Tibial artery (tissue), 4 donors: ENCODE measurements at places on chromosomes 12 and 14.
A peak's percentile ranks its signal among the peaks of the same experiment; 100 is the strongest.

DNA sequence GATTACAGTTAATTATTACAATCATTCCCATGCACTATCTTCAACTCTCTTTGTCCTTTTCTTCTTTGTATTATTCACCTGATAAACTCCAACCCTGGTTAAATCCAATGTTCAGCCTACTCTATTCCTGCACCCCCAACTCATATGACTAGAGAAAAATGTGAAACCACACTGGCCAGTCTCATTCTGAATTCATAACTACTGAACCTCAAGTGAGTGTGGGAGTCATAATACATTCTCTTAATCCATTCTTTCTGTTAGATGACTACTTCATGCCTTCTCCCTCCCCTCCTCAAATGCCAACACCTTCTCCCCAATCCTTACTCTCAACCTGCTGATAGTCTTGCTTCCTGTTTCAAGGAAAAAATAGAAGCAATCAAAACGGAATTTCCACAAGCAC, 22.3 kb upstream of the ITPR2 start:
- no peak overlapping the region for H3K27ac ChIP-seq
- H3K36me3 ChIP-seq = no peaks in the 10 kb centered on the region
- H3K27me3 ChIP-seq = no peaks in the 10 kb centered on the region

DNA sequence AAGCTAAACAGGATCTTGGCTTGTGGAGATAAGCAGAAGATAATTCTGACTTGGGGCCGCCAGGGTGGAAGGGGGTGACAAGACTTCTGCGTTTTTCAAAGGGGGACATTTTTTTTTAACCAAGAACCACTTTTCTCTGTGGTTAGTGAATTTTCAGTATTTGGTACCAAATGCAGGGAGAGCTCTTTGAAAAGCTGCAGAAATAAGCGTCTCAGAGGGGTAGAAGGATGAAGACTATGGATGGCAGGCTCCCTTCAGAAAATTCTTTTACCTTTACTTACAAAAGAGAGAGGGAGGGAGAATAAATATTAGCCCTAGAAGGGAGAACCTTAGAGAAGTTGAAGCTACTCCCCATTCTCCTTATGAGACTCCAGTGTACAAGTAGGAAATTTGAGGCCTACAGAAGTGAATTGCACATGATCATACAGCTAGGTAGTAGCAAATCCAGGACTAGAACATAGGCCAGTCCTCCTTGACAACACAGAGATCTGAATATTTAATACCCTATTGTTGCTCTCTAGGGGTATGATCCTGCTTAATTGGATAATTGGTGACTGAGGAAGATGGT, 840 bp downstream of the MRPL52 start:
- no peak for DNase-seq
- H3K4me3 ChIP-seq = peak overlapping the region; percentile 90
- peaks cover 12% of the 10 kb centered on the region for H3K36me3 ChIP-seq
- peak overlapping the region; percentile 81 for H3K27ac ChIP-seq
- H3K4me1 ChIP-seq = no peaks in the 10 kb centered on the region

- no peaks in the 10 kb centered on the region for H3K36me3 ChIP-seq
- no peak overlapping the region for H3K4me3 ChIP-seq
- no peak for DNase-seq
- peaks cover 28% of the 10 kb centered on the region for H3K27me3 ChIP-seq
These were observed 382.2 kb downstream of the MED13L start for GRCh38 chr12:115895247-115895646.

- H3K4me1 ChIP-seq = peaks cover 14% of the 10 kb centered on the region
These were observed 32.1 kb downstream of the BAZ1A start for GRCh38 chr14:34843011-34843554.

DNA sequence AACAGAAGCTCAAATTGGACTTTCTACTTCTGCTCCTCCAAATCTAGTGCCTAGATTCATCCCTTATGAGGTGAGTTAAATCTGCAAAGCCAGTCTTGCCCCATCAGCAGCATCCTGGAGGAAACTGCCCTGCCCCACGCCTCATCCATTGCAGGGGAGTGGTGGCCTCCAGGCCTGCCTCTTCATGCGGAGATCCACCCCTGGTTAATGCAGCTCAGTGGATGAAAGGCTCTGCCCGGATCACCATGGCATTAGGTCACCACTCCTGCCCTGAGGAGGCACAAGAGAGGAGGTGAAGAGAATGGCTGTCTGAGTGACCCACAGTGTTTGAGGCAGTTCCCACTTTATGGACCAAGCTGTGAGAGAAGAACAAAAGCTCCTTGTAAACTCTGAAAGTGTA, 218.1 kb downstream of the C12orf75 start:
- no peaks in the 10 kb centered on the region for H3K36me3 ChIP-seq
- no peak overlapping the region for H3K4me3 ChIP-seq
- H3K27me3 ChIP-seq = no peaks in the 10 kb centered on the region
- no peak overlapping the region for H3K27ac ChIP-seq
- DNase-seq = no peak
- no peaks in the 10 kb centered on the region for H3K4me1 ChIP-seq

- H3K27ac ChIP-seq = no peak overlapping the region
- no peaks in the 10 kb centered on the region for H3K4me1 ChIP-seq
- DNase-seq = no peak
- no peaks in the 10 kb centered on the region for H3K36me3 ChIP-seq
- no peaks in the 10 kb centered on the region for H3K27me3 ChIP-seq
These were observed 68.0 kb downstream of the AVPR1A start for GRCh38 chr12:63083046-63083445.

GRCh38 chr14:84646786-84647500, 883.0 kb upstream of the FLRT2 start:
- H3K36me3 ChIP-seq = no peaks in the 10 kb centered on the region
- no peak overlapping the region for H3K4me3 ChIP-seq
- H3K27ac ChIP-seq = no peak overlapping the region
- H3K27me3 ChIP-seq = no peaks in the 10 kb centered on the region
- DNase-seq = no peak

DNA sequence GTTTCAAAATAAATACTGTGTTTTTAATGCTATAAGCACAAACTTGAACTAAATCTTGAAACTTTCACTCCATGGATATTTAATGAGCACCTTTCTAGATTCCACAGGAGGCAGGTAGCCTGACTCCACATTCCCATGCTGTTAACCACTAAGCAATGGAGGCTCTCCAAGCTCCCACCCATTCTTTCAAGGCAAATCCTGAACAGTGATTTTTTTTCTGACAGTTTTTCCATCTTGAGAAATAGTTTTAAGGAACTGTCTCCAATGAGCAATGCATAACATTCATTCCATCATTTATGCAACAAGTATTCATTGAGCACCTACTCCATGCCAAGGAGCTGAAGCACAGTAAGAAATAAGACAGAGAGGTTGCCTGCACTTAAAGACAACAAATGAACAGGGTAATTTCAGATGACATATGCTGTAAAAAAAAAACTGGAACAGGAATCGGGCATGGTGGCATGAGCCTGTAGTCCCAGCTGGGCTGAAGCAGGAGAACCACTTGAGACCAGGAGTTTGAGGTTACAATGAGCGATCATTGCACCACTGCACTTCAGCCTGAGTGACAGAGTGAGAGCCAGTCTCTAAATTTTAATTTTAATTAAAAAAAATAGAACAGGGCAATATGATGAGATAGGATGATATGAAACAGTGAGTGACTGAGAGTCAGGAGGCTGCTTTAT, 102.3 kb upstream of the CPSF6 start:
- no peaks in the 10 kb centered on the region for H3K27me3 ChIP-seq
- H3K4me3 ChIP-seq = no peak overlapping the region
- H3K27ac ChIP-seq = no peak overlapping the region
- H3K36me3 ChIP-seq = no peaks in the 10 kb centered on the region
- no peak for DNase-seq

DNA sequence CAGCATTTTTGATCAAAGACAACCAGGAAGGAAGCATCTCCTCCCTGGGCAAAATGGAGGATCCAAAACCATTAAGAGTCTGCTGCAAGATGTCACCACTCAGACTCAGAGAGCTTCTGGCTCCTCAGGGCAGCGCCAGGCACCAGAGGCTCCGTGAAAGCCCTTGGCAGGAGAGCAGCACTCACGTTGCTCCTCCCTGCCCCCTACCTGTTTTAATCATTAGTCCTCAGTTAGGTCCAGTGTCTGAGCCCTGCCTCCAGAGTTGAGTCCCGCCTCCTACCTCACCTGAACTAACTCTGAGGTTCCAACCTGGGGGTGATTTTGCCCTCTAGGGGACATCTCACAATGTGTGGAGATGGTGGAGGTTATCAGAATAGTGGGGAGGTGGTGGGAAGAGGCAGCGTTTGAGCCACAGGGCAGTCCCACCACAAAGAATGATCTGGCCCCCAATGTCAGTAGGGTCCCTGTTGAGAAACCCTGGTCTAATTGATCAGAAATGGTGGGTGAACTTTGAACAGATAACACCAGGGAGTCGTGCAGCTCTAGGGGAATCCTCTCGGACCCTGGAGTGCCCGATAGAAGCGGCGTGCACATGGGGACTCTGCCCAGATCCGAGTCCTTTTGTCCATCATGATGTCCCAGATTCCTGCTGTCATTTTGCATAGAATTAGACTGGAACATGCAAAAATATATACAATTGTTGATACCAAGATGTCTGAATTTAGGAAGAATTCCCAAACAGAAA, 156.7 kb upstream of the DIO3 start:
- no peaks in the 10 kb centered on the region for H3K27me3 ChIP-seq
- no peaks in the 10 kb centered on the region for H3K36me3 ChIP-seq
- no peak for DNase-seq
- no peak overlapping the region for H3K27ac ChIP-seq
- H3K4me1 ChIP-seq = no peaks in the 10 kb centered on the region

GRCh38 chr14:78829274-78829673, 659.1 kb downstream of the NRXN3 start:
- DNase-seq = no peak
- H3K27me3 ChIP-seq = no peaks in the 10 kb centered on the region
- no peaks in the 10 kb centered on the region for H3K4me1 ChIP-seq
- H3K27ac ChIP-seq = no peak overlapping the region
- no peaks in the 10 kb centered on the region for H3K36me3 ChIP-seq

GRCh38 chr12:2930865-2931264, 28.3 kb upstream of the TEAD4 start:
- H3K4me1 ChIP-seq = no peaks in the 10 kb centered on the region
- no peak overlapping the region for H3K27ac ChIP-seq
- H3K27me3 ChIP-seq = no peaks in the 10 kb centered on the region
- H3K36me3 ChIP-seq = peaks cover 93% of the 10 kb centered on the region
- peak; percentile 21 for DNase-seq
- no peak overlapping the region for H3K4me3 ChIP-seq

GRCh38 chr12:53466640-53467039, 14.7 kb downstream of the PCBP2 start:
- no peak overlapping the region for H3K4me3 ChIP-seq
- no peak overlapping the region for H3K27ac ChIP-seq
- DNase-seq = no peak
- no peaks in the 10 kb centered on the region for H3K27me3 ChIP-seq
- no peaks in the 10 kb centered on the region for H3K4me1 ChIP-seq

DNA sequence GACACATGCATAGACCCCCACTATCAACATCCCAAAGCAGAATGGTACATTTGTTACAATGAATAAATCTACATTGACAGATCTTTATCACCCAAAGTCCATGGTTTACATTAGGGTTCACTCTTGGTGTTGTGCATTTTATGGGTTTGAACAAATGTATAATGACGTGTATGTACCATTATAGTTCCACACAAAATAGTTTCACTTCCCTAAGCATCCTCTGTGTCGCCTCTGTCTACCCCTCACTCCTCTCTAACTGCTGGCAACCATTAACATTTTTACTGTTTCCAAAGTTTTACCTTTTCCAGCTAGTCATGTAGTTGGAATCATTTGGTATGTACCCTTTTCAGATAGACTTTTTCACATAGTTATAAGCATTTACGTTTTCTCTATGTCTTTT, 69.5 kb upstream of the LMO3 start:
- H3K27ac ChIP-seq = no peak overlapping the region
- no peak overlapping the region for H3K4me3 ChIP-seq
- no peaks in the 10 kb centered on the region for H3K4me1 ChIP-seq
- no peaks in the 10 kb centered on the region for H3K27me3 ChIP-seq

DNA sequence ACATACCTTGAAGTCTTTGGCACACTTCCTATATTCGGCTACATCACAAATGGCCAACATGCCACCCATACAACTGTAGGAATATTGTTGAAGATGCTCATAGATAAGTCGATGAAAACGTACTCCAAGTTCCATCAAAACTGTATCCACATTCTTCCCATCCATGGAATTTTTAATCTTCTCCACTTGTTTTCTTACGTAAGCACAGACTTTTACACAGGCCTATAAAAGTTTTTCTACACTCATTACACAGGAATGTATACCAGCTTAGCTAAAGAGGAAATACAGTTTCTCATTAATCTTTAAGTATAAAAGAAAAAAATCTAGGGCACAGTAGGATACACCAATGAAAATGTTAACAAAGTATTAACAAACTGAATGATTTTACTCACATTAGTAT, 59.1 kb downstream of the EXOC5 start:
- H3K36me3 ChIP-seq = peaks cover 42% of the 10 kb centered on the region
- no peaks in the 10 kb centered on the region for H3K27me3 ChIP-seq
- DNase-seq = no peak
- no peak overlapping the region for H3K27ac ChIP-seq

DNA sequence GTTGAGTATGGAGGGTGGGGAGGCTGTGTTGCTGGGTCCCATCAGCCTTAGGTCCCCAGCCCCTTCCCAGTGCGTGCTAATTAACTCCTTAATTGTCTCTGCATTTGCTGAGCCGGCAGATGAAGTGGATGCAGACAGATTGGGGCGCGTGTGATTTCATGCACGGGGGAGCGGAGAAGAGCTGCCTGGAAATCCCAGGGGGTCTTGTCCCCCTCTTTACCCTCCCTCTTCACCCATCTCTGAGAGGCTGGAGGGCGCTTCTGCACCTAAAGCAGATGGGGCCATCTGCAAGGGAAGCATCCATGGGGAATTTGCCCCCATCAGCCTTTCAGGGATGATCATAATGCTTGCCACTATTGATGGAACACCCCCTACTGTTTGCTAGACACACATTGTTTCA, 4.4 kb upstream of the ASIC1 start:
- no peak for DNase-seq
- no peaks in the 10 kb centered on the region for H3K36me3 ChIP-seq
- no peak overlapping the region for H3K4me3 ChIP-seq
- H3K27ac ChIP-seq = no peak overlapping the region

- no peaks in the 10 kb centered on the region for H3K27me3 ChIP-seq
- no peaks in the 10 kb centered on the region for H3K36me3 ChIP-seq
- H3K4me1 ChIP-seq = no peaks in the 10 kb centered on the region
- H3K27ac ChIP-seq = no peak overlapping the region
- DNase-seq = no peak
These were observed 17.3 kb upstream of the CCDC196 start for GRCh38 chr14:66468778-66469367.
